ENCODE measurements at places on chromosomes 6 and 20.

DNA sequence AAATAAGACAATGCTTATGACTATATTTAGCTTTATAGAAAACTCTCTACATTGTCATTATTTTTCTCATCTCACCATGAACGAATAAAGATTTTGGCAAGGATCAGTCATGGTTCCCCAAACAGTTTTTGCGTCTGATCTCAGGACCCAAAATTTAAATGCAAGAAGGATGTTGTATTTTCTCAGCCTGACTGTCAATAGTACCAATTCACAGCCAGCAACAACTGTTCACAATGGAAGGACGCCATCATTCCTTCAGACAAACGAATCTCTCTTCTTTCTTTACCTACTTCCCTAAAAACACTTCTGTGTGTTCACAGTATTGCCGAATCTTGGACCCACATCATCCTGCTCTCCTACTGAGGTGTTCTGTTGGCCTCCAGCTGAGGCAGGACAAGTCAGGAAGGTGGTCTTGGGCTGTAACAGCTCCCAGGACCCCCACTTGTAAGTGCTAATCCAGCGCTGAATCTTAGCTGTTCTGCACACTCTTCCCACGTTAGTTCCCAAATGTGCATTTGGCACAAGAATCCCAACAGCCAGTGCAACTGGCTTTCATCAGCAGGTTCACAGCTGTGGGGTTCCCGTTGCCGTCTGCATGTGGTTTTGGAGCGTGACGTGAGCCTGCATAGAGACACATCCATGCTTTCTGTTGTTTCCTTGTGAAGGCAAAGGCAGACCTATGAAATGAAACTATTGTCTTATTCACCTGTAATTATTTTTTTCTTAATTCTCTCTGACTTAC lies 600.0 kb downstream of the QKI start:
- no peak for DNase-seq

- DNase-seq = no peak
These were observed 111.2 kb downstream of the THBS2 start for GRCh38 chr6:169142538-169142844.

DNA sequence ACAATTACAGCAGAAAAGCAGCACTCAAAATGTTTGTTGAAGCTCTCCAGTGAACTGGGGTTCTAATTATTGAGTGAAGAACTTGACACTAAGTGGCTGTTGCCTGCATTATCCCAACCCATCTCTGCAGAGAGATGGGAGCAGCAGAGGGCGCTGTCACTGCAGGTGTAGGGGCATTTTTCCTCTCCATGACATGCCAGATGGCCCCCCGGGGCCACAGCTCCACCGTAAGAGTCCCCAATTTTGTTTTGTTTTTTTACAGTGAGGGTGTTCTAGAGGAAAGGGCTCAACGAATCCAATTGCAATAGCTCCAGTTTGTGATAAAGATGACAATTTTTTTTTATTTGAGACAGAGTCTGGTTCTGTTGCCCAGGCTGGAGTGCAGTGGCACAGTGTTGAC lies 1.9 kb upstream of the FUCA2 start:
- DNase-seq = peak; percentile 51

- no peak for DNase-seq
These were observed 102.6 kb upstream of the TNFAIP3 start for GRCh38 chr6:137764464-137764863.

DNA sequence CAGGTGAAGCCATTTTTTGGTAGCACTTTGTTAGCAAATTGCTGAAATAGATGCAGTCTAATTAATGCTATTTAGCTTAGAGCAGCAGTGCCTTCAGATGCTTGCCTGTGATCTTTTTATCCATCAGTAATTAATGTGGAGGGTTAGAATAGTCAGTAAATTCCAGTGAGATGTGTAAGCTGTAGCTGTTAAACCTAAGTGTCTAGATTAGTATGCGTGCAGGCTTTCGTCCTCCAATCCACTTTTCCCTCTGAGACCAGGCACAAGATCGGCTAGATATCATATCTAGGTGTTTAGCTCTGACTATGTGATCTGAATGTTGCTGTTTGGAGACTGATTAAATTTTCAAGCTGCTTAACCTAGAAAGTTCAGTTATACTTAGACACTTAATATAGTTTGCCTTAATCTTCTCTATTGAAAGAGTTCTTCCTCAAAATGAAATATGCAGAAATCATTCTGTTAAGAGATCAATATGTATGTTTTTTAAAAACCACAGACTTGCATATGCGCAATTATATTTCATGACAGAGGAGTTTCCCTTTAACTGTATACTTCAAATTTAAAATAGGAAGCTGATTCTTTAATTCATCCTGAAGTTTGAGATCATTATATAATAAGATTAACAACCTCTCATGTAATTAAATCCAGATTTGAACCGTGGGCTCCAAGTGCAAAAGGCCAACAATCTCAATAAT lies 41.2 kb downstream of the XRN2 start:
- DNase-seq = no peak

DNA sequence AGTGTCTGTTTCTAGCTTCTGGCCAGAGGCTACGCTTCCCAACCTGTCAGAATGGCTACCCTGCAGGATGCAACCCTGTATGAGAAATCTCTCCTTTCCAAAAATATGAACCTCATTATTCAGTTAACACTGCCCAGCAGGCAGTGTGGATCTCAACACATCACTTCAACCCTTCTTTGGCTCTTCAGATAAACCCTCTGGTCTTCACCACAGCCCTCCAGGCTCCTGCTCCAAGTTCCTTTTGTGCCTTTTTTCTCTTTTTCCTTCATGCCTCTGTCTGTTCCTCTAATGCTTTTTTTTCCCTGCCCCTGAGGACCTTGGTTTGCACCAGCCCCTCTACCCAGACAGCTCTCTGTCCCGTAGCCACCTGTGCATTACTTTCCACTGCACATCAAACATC lies 207.4 kb downstream of the MYLK4 start:
- DNase-seq = no peak

GRCh38 chr20:51797357-51798025 lies 4.8 kb downstream of the SALL4 start:
- no peak for DNase-seq

GRCh38 chr6:91715171-91715805 lies 1128.4 kb upstream of the MAP3K7 start:
- DNase-seq = no peak

DNA sequence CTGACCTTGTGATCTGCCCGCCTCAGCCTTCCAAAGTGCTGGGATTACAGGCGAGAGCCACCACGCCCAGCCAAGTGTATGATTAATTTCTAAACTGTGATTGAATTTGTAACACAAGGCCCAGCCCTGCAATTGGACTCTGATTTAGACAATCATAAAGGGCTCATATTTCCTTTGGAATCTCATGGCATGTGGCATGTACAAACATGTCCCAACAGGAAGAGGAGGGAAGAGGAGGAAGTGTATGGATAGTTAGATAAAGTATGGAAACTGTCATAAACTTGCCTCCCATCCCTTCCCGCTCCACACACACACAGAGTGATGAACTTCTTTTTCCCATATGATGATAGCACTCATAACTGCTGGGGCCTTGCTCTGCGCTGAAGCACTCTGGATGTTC lies 27.2 kb upstream of the QKI start:
- no peak for DNase-seq

DNA sequence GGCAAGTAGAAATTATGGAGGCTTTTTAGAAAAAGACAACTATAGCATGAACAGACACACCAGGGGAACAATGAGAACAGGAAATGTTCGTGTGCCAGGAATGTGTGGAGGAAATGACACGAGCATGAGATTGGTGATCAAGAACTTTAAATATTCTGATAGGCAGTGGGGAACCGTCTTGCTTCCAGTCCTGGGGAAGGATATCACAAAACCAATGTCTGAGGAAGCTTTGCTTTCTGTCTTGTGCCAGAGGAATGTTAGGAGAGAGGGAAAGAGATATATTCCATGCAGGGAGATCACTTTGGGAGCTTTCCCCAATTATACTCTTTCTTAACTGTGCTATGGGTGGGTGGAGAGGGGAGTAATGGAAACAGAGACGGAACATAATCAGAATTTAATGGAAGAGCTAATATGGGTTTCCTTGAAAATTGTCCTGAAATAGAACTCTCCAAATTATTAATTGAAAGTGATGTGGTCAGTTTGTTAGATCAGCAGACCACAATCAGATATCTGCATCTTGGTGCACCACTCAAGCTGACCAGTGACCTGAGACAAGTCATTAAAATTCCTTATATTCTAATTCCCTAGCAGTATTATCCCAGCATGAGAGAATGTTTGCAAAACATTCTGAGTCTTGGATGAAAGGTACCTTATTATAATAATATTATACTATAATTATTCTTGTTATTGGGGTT lies 178.2 kb downstream of the SOX4 start:
- DNase-seq = no peak

- DNase-seq = no peak
These were observed 772 bp downstream of the HINT3 start for GRCh38 chr6:125957391-125957693.

DNA sequence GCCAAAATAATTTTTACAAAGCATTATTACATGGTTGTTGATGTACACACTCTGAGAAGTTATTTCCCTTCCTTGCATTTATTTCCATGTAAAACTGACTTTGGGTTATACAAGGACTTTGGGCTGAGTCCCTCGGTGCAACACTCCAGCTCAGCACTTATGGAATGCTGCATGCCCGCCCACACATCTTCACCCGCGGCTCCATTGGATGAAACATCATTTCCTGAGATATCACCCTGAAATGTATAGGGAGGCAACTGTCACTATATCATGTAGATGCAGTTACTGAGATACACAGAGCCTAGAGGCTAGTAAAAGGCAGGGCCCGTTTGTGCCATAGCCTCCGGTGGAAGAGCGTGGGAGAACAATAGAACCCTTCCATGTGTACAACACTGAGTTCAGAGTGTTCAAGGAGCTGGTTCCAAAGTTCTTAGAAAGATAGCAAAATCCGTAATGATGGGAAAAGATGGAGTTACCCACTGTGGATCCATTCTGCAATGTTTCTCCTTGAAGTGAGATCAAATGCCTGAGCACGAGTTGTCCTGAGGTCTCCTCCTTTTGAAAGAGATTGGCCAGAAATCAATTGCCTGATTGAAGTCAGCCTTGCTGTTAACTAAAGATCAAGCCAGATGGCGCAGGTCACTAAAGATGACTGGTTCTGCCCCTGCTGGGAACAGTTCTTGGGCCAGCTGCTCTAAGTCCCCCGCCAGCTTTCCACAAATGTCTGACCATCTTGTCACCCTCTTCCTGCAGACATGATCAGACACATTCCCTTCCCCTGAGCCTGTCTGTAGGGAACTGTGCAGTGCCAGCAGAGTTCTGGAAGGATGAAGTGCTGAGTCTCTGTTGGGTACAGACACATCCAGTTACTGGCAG lies 100.9 kb upstream of the IYD start:
- no peak for DNase-seq

DNA sequence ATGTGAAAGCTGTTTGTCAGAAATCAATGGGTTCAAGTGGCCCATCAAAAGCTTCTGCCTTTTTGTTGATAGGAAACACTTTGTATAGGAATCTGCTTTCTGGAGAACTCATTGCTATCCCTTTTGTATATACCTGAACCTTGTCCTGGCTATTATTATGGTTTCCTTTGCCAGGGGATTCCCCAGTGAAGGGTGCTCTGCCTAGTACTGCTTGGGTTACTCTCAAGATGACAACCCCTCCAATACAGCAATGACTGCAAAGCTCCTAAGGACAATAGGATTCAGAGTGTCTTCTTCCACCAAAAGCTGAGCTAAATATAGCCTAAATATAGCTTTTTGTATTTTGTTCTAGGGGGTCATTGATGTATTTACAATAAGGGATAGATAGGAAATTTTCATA lies 54.0 kb upstream of the PTPRK start:
- no peak for DNase-seq

- no peak for DNase-seq
These were observed 55.9 kb downstream of the NINL start for GRCh38 chr20:25529295-25529951.

GRCh38 chr6:146928503-146928902 lies 275.7 kb upstream of the STXBP5 start:
- no peak for DNase-seq

- no peak for DNase-seq
These were observed 29.0 kb upstream of the AFDN start for GRCh38 chr6:167797476-167798265.

DNA sequence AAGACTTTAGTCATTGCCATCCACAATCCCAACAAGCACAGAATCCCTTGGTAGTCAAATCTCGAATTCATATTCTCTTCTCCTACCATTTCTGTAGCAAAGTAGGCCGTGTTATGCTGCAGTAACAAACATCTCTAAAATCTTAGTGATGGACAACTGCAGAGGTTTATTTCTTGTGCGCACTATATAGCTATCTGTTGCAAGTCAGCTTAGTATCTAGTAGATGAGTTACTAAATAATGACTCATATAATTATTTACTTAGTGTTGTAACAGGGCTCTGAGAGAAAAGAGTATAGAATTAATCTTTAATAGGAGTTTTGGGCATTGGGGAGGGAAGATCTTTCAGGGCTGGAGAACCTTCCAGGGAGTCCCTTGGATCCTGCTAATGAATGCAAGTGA lies 73.3 kb downstream of the CAP2 start:
- no peak for DNase-seq

DNA sequence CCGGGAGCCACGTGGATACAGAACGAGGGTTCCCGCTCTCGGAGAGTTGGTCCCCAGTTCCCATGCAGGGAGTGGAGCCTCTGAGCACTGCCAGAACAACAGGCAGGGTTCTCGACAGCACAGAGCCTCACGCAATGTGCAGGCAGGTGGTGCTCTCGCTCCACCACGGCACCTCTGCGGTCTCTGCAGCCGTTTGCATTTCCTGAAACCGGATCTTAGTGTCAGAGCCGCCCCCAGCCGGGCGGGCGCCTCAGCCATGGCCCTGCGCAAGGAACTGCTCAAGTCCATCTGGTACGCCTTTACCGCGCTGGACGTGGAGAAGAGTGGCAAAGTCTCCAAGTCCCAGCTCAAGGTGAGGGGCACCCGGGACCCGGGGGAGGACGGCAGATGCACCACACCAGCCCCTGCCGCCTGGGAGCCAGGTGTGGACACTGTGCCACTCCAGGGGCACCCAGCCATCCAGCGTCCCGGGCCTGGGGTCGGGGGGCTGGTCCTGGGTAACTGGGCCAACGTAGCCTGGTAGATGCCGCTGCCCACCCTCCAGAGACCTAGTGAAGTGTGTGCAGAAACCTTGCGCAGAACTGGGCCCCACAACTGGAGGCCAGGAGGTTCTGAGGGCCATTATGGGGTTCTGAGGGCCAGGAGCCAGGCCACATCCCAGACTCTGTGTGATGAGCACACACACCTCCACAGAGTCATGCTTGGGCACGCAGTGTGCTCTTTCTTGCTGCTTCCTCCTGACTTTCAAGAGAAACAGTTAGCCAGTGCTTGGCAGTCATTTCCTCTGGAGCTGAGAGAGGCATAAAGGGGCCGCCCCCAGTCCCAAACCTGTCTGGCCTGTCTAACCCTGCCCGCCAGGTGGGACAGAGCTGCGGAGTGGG lies at the start of gene DEF6:
Gene DEF6, plus strand, starts transcription at position 218 of the 881 bp plus-strand sequence. Its CDS starts 39 bp downstream, at position 257.
- DNase-seq = peak; percentile 87

DNA sequence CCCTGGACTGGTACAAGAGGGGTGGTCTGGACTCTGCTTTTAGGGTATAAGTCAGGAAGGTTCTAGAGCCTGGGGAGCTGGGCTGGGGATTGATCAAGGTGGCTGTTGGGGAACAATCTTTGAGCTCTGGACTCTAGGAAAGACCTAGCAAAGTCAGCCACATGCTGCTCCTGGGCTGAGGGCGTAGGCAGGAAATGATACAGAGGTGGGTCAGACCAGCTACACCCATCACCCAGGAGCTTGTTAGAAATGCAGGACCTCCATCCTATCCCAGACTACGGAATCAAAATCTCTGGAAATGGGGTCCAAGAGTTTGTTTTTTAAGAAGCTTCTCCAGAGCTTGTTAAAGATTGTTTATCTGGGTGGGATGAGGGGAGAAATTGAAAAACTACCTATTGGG lies 9.4 kb downstream of the ADTRP start:
- no peak for DNase-seq

GRCh38 chr6:168192195-168192900 lies 113.3 kb upstream of the FRMD1 start:
- no peak for DNase-seq

- DNase-seq = no peak
These were observed 113.1 kb downstream of the SOBP start for GRCh38 chr6:107603006-107603370.

Data from stimulated activated CD4-positive, alpha-beta T cell treated with anti-CD3 and anti-CD28 coated beads, Interleukin-2, amount 100 ng/mL, for 24 hours (primary cell).